CD4-positive, alpha-beta T cell treated with Interleukin-12 subunit alpha and Interleukin-12 subunit beta, for 1 hour (primary cell): ENCODE measurements at places on chromosomes 5 and 9.

DNA sequence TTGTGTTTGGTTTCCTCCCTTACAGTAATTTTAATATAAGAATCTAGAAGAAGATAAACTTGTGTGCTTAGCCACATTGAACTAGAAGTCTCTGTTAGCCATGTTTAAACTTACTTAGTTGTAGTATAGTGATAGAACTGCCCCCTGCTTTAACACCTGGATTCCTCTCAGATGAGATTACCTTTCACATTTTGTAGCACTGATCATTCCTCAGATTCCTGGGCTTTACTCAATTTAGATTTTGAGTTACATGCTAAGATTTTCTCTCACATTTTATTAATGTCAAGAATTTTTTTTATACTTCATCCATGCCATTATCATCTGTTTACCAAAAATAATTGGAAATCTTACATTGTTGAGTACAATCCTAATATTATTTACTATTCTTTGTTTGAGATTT lies 70.5 kb downstream of the GPBP1 start:
- DNase-seq = no peak

DNA sequence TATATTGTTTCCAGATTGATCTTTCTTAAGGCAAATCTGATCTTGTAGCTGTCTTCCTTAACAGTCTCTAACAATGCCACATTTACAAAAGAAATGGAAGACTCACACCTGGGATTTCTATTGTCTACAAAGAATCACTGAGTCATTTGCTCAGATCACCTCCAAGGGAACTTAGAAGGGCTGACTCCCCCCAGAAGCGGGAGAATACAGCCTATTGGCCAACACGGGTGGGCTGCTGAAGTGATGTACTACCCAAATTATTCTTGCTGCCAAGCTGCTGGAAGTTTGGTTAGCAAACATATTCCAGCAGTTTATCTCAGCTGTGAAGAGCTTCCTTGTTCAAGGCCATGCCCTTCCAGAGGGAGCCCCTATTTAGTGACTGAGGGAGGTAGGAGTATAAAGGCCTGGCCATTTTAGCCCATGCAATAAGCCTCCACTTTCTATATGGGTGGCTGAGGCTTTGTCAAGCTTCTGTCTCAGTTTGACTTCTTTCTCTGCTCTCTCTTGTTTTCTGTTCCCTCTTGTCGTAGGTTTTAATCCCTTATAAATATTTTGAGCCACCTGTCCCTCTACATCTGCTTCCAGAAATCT lies 379.4 kb downstream of the PRR16 start:
- DNase-seq = no peak

GRCh38 chr9:93053781-93054331 lies 4.6 kb upstream of the SUSD3 start:
- DNase-seq = no peak

DNA sequence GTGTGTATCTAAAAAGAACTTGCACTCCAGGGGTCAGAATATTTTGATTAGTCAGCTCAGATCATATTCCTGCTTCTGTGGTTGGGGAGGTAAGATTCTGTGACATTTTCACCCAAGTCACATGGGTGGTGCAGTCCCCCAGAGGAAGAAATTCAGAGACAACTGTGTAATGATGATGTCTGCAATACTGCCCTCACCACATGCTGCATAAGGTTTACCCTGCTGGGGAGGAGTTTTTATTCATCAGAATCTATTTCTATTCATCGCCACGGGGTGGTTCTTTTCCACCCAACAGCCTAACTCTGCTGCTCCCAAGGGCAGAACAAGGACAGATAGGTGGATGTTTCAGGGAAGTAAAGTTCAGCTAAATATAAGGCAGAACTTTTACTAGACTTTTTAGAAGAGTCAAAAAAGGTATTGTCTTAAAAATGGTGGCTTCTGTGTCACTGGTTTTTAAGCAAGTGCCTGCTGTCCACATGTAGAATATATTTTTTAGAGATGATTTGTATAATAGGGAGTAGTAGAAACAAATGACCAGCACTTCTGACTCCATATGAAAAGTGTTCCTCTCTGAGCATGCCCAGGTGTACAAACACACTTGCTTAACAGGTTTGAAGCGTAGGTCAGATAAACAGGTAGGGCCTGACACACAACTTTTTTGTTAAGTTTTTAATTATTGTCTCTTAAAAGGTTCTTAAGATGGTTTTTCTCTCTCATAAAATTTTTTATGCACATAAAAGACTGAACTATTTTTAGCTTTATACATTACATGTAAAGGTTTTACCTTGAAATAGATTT lies 352.7 kb downstream of the LRRC70 start:
- DNase-seq = no peak

DNA sequence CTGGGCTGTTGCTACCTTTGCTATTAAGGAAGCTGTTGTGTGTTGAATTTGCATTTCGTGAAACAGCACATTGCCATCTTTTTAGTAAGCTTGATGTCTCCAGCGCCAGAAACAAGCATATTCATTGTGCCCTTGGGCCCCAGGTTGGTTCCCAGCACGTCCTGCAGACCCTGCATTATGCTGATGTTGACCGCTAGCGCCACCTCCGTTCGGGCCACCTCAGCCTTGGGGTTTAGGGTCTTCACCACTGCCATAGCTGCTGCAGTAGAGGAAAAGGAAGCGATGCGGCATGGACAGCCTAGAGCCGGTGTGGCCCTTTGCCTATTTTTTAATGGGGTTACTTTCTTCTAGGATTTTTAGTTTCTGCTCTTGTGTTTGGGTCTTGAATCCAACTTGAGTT lies 23.8 kb upstream of the OTULIN start:
- DNase-seq = no peak

- DNase-seq = no peak
Observed at GRCh38 chr5:144983101-144983500, 812.4 kb downstream of the KCTD16 start.

GRCh38 chr5:69525490-69525889 lies 32.9 kb downstream of the OCLN start:
- DNase-seq = no peak

DNA sequence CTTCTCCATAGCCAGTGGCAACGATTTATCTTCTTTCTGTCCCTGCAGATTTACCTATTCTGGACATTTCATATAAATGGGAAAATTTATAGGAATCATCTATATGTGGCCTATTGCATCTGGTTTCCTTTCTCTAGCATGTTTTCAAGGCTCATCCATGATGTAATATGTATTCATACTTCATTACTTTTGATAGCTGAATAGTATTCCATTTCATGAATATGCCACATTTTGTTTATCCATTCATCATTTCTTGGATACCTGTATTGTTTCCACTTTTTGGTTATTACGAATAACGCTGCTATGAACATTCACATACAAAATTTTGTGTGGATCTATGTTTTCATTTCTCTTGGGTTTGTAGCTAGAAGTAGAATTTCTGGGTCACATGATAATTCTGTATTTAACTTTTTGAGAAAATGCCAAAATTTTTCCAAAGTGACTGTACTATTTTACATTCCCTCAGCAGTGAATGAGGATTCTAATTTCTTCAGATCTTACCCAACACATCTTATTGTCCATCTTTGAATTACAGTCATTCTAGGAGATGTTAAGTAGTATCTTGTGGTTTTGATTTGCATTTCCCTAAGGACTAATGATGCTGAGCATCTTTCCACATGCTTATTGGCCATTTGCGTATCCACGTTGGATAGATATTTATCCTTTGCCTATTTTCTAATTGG lies 3.6 kb downstream of the IARS1 start:
- no peak for DNase-seq

DNA sequence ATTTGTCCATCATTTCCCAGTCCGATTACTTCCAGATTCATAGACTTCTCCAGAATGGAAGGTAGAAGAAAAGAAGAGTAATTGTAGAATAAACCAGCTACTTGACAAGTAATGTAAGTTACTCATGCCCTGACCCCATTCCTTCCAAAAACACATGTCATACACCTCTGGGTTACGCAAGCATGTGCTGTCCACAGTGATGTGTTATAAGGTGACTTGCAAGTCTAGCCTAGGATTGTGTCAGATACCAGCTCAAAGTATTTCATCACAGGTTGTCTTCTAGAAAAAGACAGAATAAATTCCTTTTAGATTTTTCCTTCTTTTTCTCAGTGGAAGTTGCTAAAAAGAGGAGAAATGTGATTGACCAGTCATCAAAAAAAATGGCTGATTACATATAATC lies 8.0 kb upstream of the TLR4 start:
- no peak for DNase-seq

GRCh38 chr5:40687321-40687720 lies 7.6 kb downstream of the PTGER4 start:
- DNase-seq = peak; percentile 53

DNA sequence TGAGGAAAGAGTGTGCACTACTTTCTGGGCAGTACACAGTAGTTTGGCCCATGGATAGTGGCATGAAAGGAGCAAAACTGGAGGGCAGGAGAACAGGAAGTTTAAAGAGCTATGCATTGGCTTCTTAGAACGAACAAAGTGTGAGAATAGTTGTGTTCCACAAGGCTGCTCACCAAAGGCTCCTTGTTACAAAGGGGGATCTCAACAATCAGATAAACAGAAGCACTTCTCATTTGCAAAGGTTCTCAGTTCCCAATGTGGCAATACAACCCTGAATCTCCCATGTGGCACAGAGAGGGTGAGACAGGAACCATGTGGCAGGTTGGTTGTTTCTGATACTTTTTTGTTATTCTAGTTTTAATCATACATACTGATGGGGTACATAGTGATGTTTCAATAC lies 158.4 kb downstream of the CARTPT start:
- no peak for DNase-seq

GRCh38 chr5:139186752-139187326 lies 11.3 kb downstream of the SIL1 start:
- DNase-seq = no peak

- no peak for DNase-seq
Observed at GRCh38 chr5:74212336-74212735, 428.2 kb downstream of the ENC1 start.

DNA sequence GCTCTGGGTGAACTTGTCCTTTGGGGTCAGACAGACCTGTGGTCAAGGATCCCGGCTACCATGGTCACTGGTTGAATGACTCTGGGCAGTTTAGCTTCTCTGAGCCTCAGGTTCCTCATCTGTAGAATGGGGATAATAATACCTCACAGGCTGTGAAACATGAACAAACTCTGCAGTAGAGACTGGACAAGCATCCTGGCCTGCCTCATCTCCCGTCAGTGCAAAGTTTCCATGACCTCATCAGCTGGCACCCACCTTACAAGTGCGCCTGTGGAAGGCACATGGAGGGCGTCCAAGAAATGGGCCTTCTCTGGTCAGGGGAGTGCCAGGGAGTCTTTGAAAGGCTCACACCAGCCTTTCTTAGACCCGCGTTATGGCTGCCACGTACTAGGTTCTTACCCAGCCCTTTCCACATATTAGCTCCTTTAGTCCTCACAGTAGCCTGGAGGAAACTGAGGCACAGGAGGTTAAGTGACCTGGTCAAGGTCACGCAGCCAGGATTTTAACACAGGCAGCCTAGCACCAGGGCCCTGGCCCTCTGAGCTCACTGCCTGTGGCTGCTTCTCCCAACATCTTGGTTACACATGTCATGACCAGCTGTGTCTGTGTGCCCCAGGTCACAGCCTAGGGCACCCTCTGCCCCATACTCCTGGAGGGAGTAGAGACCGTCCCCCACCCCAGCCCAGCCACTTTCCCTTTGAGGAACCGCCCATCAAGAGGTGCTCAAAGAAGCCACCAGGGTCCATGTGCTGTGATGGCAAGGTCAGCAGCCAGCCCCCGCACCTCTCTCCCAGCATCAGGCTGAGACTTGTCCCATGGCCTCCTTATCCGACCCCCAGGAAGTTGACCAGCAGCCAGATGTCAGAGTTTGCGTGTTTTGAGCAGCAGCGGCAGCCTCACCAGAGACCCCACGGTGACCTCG lies 39.4 kb upstream of the RPL26L1 start:
- DNase-seq = no peak

GRCh38 chr5:31495336-31495735 lies 36.6 kb downstream of the DROSHA start:
- DNase-seq = no peak

DNA sequence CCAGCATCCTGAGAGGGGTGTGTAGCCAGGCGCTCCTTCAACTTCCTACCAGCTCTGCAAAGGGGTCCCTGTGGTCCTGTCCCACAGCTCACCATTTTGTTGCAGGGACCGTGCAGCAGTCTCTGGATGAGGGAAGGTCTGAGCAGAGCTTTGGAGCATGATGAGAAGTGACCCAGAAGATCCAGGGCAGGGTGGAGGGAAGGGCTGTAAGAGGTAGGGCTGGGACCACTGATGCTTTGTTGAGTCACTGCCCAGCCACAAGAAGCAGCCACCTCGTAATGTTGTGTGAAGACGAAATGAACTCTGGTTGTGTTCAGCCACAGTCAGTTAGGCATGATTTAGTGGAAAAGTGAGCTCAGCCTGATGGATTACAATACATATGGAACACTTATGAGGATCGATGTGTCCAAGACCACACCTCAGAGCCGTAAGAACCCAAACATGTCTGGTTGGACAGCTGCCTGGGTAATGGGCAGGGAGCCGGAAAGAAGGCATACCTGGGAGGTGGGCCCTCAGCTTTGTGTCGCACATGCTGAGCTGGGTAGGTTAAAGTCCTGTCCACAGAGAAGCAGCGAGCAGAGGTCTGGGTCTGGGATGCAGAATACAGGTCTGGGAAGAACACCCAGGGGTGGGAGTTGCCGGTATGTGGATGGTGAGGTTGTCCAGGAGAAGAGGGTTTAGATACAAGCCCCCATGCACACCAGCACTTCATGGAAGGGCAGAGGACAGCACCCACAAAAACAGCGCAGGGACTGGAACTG lies 250.1 kb downstream of the GADD45G start:
- no peak for DNase-seq

- DNase-seq = no peak
Observed at GRCh38 chr5:112823656-112824055, 37.4 kb upstream of the SRP19 start.

GRCh38 chr9:116144038-116144437 lies 9.6 kb upstream of the PAPPA start:
- no peak for DNase-seq

GRCh38 chr9:17742067-17742466 lies 163.2 kb downstream of the SH3GL2 start:
- no peak for DNase-seq

DNA sequence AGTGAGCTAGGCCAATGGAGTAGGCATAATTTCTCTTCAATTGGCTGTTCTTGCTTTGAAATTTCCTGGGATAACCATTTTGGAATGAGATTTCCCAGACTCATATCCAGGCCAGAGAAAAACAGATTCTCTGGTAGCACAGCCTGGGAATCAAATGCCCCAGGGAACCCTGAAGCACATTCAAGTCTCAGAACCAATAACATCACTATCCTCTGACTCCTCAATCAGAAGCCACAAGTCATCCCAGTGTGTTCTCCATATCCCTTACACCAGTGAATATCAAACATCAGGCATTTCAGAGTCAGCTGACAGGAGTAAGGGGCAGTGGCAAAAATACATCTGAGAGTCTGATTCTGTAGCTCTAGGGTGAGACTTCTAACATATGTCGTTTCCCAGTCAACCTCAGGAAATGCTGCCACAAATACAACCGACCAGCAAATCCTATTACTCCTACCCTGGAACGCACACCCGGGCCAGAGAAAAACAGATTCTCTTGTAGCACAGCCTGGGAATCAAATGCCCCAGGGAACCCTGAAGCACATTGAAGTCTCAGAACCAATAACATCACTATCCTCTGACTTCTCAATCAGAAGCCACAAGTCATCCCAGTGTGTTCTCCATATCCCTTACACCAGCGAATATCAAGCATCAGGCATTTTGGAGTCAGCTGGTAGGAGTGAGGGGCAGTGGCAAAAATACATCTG lies 537.7 kb upstream of the NMUR2 start:
- no peak for DNase-seq
